ENCODE measurements at places on chromosomes 7 and 10.

- no peak for DNase-seq
Measured at GRCh38 chr10:11742779-11743298, 657 bp downstream of the ECHDC3 start.

DNA sequence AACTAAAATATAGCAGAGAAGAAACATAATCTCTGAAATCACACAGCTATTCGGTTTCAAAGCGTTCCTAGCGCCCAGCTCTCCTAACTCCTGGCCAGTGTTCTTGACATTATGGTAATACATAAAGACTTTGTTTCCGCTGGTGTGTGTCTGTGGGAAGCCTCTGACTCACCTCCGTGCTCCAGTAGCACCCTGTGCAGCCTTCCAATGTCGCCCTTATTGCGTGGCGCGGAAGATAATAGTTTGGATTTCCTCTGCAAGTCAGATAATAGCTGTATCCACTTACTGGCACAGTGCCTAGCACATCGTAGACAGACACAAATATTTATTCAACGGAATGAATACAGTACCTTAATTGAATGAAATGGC, 570 bp downstream of the BMS1 start:
- peak; percentile 46 for DNase-seq

GRCh38 chr7:133742709-133743538, 384.2 kb upstream of the LRGUK start:
- no peak for DNase-seq

- no peak for DNase-seq
Measured at GRCh38 chr10:69486922-69487730, 35.9 kb downstream of the TSPAN15 start.

DNA sequence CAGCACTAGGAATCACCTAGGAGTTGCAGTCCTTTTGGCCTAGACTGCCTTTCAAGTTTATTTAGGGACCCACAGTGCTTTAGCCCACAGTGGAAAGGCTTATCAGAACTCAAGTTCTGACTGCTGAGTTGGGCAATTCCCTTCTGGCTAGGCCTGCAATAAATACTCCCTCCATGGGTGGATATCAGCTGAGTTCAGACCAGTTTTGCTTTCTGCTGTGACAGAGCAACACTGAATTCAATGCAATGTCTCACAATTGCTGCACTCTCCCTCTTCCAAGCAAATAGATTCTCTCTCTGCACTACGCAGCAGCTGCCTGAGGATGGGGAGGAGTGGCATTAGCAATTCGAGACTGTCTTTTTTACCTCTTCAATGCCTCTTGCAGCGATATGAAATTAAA, 1153.3 kb downstream of the SORCS1 start:
- no peak for DNase-seq

DNA sequence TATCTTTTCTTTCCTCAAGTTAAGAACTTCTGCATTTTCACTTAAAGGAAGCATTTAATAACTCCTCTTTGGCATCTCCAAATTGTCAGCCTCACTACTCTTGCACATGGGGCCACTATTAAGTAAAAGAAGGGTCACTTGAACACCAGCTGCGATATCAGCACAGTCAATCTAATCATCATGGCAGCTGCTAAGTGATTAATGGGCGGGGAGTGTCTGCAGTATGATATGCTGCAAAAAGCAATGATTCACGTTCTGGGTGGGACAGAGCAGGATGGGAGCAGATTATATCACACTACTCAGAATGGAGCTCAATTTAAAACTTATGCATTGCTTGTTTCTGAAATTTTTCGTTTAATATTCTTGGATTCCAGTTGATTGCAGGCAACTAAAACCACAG, 447.4 kb upstream of the PFKP start:
- no peak for DNase-seq

DNA sequence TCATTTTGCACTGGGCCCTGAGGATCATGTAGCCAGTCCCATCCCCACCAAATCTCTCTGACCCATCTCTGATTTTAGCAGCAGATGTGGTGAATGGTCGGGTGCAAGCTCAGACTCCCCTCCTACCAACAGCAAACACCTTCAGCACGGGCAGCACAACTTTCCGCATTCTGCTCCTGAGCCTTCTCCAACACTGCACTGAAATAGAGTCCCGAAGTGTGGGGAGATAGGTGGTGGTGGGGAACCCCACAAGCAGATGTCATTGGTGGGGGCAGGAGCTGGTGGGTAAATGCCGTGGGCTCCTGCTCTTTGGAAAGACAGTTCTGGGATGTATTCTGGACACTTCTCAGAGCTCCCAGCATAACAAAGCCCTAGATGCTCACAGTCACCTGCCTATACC, 9.6 kb upstream of the CTBP2 start:
- no peak for DNase-seq

GRCh38 chr7:146074195-146074765, 42.3 kb upstream of the CNTNAP2 start:
- DNase-seq: no peak

DNA sequence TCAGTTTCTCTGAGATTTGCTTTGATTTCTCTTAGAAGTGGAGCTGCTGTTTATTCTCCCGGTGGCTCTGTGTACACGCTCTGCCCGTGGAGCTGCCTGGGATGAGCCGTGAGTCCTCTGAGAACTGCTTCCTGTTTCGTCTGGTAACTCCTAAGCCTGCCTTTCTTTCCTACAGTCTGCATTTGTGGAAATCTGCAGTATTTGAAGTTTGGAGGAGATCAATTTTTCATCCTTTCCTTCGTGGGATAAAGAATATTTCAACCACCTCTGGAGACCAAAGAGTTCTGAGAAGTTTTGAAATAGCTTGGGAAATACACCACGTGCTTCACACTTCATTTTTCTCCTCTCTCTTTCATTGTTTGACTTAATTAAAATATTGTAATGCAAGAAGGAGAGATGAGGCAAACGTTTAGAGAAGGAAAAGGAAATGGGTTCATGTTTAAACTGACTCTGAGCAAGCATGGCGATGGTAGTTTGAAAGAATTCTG, 311.9 kb downstream of the LRMDA start:
- no peak for DNase-seq

DNA sequence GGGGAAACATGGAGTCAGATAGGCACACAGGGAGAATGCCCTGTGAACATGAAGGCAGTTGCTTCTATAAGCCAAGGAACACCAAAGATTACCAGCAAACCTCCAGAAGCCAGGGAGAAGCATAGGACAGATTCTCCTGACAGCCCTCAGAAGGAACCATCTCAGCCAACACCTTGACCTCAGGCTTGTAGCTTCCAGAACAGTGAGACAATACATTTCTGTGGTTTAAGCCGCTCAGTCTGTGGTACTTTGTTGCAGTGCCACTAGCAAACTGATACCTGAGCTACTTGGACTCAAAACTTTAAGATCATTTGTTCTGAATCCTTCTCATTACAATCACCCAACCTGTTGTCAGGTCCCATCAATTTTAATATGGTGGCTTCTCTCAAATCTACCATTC, 31.2 kb downstream of the ABLIM1 start:
- no peak for DNase-seq

GRCh38 chr10:84202349-84202748, 8.0 kb downstream of the CDHR1 start:
- no peak for DNase-seq

- DNase-seq: no peak
Measured at GRCh38 chr10:100447663-100448062, 15.1 kb upstream of the WNT8B start.

DNA sequence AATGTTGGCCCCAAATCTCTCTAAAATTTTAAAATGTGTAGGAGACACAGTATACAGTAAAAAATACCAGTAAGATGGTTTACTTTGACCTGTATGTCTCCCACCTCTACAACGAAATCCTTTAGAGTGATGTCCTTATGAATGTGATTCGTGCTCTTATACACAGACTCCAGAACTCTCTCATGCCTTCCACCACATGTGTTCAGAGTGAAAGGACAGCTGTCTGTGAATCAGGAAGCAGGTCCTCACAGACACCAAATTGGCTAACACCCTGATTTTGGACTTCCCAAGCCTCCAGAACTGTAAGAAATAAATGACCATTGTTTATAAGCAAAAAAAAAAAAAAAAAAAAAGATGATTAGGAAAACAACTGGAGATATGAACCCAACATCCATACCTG, 35.2 kb downstream of the RNF133 start:
- DNase-seq: no peak

DNA sequence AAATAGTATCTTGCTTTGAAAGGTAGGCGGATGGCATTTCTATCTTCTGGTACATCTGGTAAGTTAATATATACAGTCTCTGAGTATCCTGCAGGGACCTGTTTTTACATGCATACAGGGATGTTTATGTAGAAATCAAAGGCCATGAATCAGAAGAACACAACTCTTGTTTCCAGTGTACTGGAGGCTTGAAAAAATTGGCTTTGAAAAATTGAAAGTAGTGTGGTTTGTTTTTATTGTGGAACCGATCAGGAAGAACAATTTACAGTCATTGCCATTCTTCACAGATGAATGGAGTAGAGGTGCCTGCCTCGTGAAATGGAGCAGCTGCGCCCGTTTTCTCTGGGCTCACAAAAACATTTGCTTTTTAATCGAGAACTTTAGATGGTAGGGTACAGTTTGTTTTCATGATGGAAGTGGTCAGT, 54.0 kb upstream of the RPA3 start:
- DNase-seq: peak; percentile 55

DNA sequence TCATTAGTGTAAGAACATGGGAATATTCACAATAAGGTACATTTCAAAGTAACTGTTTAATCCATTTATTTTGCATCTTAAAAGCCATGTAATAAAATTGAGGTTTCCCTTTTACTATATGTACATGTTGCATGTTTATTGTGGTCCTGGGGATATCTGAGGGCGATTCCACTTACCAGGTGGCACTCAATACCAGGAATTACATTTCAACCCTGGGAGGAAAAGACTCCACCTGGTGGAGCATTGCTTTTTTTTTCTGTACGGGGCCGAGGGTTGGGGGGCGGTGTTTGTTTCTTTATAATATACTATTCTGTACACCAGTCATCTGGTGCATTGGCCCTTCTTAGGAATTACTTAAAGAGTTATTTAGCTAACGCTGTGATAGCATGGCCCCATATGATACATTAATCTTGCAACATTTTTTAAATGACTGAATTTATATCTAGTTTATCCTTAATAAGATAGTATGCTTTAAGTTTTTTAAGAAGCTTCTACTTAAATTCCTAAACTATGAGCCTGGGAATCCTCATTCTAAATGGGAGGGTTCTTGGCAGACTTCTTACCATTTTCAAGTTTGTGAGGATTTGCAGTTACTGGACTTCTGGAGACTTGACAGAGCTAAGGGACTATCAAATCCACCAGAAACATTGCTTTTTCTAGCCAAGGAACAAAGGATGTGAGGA, 7.2 kb upstream of the HGF start:
- DNase-seq: no peak

GRCh38 chr7:66119245-66119850, 4.7 kb downstream of the CRCP start:
- no peak for DNase-seq

DNA sequence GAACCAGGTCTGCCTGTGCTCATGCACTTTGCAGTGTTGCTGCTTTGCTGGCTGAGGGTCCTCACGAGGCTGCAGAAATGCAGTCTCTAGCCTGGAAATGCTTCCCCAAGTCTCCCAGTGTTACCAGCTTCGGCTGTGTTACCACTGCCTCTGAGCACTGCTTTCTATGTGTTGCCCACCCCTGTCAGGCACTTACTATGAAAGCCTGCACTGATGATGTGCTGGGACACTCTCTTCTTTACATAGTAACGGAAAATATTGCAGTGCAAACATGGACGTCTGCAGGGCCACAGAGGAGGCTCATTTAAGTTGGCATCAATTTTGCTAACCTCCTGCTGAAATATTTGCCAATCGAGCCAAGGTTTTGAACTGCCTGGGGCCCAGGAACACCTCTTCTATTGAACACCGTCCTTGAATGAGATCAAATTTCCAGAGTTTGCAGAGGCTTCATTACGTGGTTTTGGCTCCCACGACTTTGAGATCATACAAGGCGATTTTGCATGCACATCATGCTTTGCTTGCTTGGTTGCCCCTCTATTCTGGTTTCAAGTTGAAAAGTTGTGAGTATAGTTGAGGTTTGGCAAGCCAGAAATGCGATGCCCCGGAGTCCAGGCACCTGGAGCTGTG, 404.7 kb upstream of the PODXL start:
- no peak for DNase-seq

DNA sequence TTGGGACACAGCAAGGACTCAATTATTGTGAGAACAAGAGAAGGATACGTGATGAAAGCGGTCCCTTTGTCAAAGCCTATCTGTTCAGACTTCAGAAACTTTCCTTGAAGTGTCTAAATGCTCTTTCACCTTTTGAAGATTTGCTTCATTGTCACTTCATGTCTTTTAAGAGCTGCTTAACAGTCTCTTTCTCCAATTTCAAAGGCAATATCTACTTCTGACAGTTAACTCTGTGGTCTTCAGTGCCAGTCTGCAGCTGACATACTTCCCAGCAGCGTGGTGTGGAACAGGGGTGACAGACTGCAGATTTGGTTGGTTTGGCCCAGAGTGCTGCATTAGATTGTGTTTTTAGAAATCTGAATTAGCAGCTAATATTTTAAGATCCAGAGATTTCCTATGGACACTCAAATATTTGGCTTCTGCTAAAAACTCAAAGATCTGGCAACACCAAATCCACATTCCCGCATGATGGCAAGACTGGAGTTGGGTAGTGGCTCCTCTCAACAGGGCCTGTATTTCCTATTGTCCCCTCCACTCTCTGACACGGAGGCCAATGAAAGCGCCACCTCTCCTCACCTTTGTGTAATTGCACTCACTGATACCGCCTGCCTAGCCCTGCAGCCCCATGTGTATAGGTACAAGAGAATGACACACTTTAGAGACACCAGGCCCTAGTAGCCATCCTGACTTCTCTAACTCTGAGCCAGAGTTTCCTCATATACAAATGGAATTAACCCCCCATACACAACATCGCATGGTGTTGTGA, 11.5 kb downstream of the SCRN1 start:
- DNase-seq: peak; percentile 14

DNA sequence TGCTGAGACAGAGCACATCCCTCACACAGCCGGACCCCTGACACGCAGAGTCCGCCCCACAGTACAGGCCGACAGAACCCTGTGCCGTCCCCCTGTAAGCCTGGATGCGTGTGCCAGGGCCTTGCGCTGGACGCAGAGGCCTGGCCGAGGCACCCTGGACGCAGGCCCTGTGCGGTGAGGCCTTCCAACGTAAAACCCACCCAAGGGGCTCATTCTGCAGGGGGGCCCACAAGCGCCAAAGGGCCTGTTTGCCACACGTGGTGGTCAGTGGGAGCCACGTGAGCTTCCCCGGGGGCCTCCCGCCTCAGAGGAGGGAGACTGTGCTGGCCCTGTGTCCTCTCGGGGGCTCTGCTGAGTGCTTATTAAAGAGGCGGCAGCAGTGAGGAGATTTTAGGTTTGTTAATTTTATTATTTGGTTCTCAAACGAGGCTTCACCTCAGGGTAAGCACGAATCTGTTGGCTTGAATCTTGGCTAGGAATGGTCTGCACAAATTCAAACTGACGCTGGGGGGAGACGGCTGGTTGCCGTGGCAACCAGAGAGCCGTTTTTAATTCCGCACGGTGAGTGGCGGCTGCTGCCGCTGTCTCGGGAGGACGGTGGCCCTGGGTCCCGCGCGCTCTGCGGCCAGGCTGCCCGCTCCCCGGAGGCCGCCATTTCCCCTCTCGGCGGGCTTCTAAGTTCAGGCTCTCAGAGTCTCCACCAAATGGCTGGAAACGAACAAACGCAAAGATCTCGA, 4.9 kb upstream of the ADGRA1 start:
- DNase-seq: no peak
